ENCODE measurements at places on chromosomes 3 and 15. TPM values are rescaled to one million over a fixed set of nuclear protein-coding genes. Genes with fewer than 3 reads are reported as not detected.

Gene EIF4E3
- total RNA-seq: 11.9 TPM

Gene KNG1
- not detected for total RNA-seq

Gene OR5K2
- total RNA-seq: not detected

Gene GUCA1C
- total RNA-seq: not detected

Gene AAGAB
- 60.5 TPM for total RNA-seq

Gene MESP2
- total RNA-seq: not detected

Gene ANKUB1
- total RNA-seq: not detected

Gene CEP19
- 2.5 TPM for total RNA-seq

Gene DISP2
- 1.0 TPM for total RNA-seq

Gene PRTG
- total RNA-seq: 87.4 TPM

Gene TNFAIP8L3
- total RNA-seq: 0.27 TPM

Gene GALK2
- total RNA-seq: 21.1 TPM

Gene SEMA3F
- 23.6 TPM for total RNA-seq

Gene SERPINI2
- 1.8 TPM for total RNA-seq

Gene MAP6D1
- total RNA-seq: 2.4 TPM

Gene OCA2
- 0.79 TPM for total RNA-seq

Gene LHFPL4
- total RNA-seq: 0.55 TPM

Gene PLA2G4D
- not detected for total RNA-seq

Gene SOX14
- not detected for total RNA-seq

Gene ITIH1
- 14.1 TPM for total RNA-seq

Gene TTLL13
- 0.69 TPM for total RNA-seq

Gene ACAN
- 0.93 TPM for total RNA-seq

Gene EXD1
- total RNA-seq: not detected

Gene BMF
- 128 TPM for total RNA-seq

Gene EHHADH
- 7.6 TPM for total RNA-seq

Gene PPP1R14D
- 1.5 TPM for total RNA-seq

Gene GOLGA6L10
- total RNA-seq: 9.5 TPM

Gene ERC2
- total RNA-seq: 34.8 TPM

Gene MITF
- 15.7 TPM for total RNA-seq

Gene C2CD4B
- total RNA-seq: 0.69 TPM

Gene GNAT1
- 0.91 TPM for total RNA-seq

Gene KNL1
- 11.7 TPM for total RNA-seq

Gene TM6SF1
- total RNA-seq: 0.27 TPM

Gene DNAH12
- 1.1 TPM for total RNA-seq

Gene SLC22A13
- 0.62 TPM for total RNA-seq

Gene CKMT1B
- total RNA-seq: 3.3 TPM

Gene ARHGAP31
- 0.84 TPM for total RNA-seq

Gene GOLGA8Q
- not detected for total RNA-seq

Gene GOLGA8J
- total RNA-seq: not detected

Gene DUOX1
- 1.6 TPM for total RNA-seq

Gene PIGZ
- total RNA-seq: 6.0 TPM

Gene GOLGA8M
- not detected for total RNA-seq

Gene CCR3
- not detected for total RNA-seq

Gene GLDN
- 0.18 TPM for total RNA-seq

Gene IGF2BP2
- 187 TPM for total RNA-seq

Gene ILDR1
- 5.4 TPM for total RNA-seq

Gene ALPK3
- total RNA-seq: 122 TPM

Gene C3orf85
- total RNA-seq: not detected

Measured in progenitor cell of endocrine pancreas (in vitro differentiated cells).